Activated CD4-positive, alpha-beta T cell treated with anti-CD3 and anti-CD28 coated beads for 36 hours (primary cell): ENCODE measurements at places on chromosomes 2 and 18. TPM values are rescaled to one million over a fixed set of nuclear protein-coding genes. Genes with fewer than 3 reads are reported as not detected.
A peak's percentile ranks its signal among the peaks of the same experiment; 100 is the strongest.

Gene FRZB
- not detected for total RNA-seq

Gene ANKRD62
- not detected for total RNA-seq

Gene NT5C1B
- not detected for total RNA-seq

Gene UPP2
- total RNA-seq: not detected

Gene GMCL1
- 14.5 TPM for total RNA-seq

Gene FTCDNL1
- 4.3 TPM for total RNA-seq

Gene ASIC4
- not detected for total RNA-seq

Gene TET3
- 15.0 TPM for total RNA-seq

Gene OR6B2
- total RNA-seq: not detected

DNA sequence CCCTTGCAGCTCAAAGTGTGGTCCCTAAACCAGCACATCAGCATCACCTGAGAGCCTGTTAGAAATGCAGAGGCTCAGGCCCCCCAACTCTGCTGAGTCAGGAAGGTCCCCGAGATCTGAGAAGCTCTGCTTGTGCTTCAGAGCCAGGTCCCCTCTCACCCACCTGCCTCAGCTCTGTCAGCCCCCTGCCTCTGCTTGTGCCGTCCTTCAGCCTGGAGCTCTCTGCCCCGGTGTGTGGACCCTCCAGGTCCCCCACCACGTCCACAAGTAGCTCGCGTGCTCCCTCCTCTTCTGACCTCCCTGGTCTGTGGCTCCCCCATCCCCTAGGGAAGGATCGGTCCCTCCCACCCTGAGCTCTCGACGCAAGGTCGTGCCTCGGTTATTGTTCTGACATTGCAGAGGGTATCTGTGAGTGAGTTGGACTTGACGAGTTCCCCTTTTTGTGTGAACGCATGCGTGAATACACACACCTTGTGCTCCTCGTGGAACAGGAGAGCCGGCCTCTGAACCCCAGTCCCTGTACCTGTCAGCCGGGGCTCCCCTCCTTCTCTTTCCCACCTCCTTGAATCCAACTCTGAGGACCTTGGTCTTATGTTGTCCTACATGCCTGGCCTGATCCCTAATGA is 75.5 kb upstream of the TAF1B start:
- H3K4me1 ChIP-seq: peaks cover 27% of the 10 kb centered on the region
- no peak overlapping the region for H3K4me3 ChIP-seq
- no peaks in the 10 kb centered on the region for H3K36me3 ChIP-seq

DNA sequence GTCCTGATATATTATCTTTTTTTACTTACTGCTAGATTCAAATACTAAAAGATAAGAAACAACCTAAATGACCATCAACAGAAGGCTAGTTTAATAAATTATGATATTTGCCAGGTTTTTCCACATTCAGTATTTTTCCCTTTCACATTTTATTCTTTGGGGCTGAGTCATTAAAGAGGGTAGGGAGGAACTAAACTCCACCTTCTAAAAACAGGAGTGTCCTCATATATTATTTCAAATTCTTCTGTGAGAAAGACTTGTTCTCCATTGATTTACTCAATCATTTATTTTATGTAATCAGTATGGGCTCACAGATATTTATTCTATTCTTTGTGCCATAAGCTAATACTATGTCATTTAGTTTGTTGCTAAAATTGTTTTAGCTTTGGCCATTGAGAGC is 9.0 kb downstream of the HDHD2 start:
- H3K27me3 ChIP-seq: no peaks in the 10 kb centered on the region
- H3K4me3 ChIP-seq: no peak overlapping the region
- H3K4me1 ChIP-seq: peaks cover 10% of the 10 kb centered on the region
- H3K27ac ChIP-seq: no peak overlapping the region

GRCh38 chr2:85175369-85176299 is 42.4 kb downstream of the TCF7L1 start:
- no peak overlapping the region for H3K27ac ChIP-seq
- peaks cover 9% of the 10 kb centered on the region for H3K27me3 ChIP-seq
- no peaks in the 10 kb centered on the region for H3K36me3 ChIP-seq
- H3K4me1 ChIP-seq: no peaks in the 10 kb centered on the region
- no peak overlapping the region for H3K4me3 ChIP-seq
- DNase-seq: no peak

GRCh38 chr2:218033590-218034496 is 31.0 kb upstream of the TNS1 start:
- H3K4me1 ChIP-seq: peaks cover 8% of the 10 kb centered on the region
- H3K27me3 ChIP-seq: peaks cover 2% of the 10 kb centered on the region
- no peak for DNase-seq

DNA sequence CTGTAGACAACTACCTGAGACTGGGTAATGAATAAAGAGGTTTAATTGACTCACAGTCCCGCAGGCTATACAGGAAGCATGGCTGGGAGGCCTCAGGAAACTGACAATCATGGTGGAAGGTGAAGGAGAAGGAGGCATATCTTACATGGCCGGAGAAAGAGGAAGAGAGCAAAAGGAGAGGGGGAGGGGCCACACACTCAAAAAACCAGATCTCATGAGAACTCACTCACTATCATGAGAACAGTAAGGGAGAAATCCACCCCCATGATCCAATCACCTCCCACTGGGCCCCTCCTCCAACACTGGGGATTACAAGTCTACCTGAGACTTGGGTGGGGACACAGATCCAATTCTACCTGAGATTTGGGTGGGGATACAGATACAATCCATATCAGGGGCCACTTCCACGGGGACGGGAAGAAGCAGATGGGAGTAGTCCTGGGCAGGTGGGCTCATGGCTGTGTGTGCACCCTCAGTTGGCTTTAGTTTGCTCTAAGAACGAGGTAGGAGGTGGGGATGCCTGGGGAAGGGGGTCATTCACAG is 9.9 kb downstream of the MAB21L4 start:
- no peaks in the 10 kb centered on the region for H3K36me3 ChIP-seq
- DNase-seq: no peak
- H3K4me3 ChIP-seq: no peak overlapping the region

- no peaks in the 10 kb centered on the region for H3K36me3 ChIP-seq
- no peaks in the 10 kb centered on the region for H3K27me3 ChIP-seq
- H3K27ac ChIP-seq: peak overlapping the region; percentile 61
- H3K4me3 ChIP-seq: no peak overlapping the region
- H3K4me1 ChIP-seq: peaks cover 46% of the 10 kb centered on the region
These were observed 350.7 kb upstream of the MYT1L start for GRCh38 chr2:2681711-2682251.

- no peaks in the 10 kb centered on the region for H3K27me3 ChIP-seq
- H3K27ac ChIP-seq: no peak overlapping the region
- no peak for DNase-seq
- no peak overlapping the region for H3K4me3 ChIP-seq
- no peaks in the 10 kb centered on the region for H3K36me3 ChIP-seq
- no peaks in the 10 kb centered on the region for H3K4me1 ChIP-seq
These were observed 156.7 kb downstream of the KLHL29 start for GRCh38 chr2:23541503-23542229.

- H3K36me3 ChIP-seq: no peaks in the 10 kb centered on the region
- H3K27me3 ChIP-seq: peaks cover 2% of the 10 kb centered on the region
- no peak overlapping the region for H3K4me3 ChIP-seq
These were observed 360.2 kb downstream of the SETBP1 start for GRCh38 chr18:45040879-45041278.

- H3K4me1 ChIP-seq: peaks cover 11% of the 10 kb centered on the region
- DNase-seq: peak; percentile 17
- H3K4me3 ChIP-seq: peak overlapping the region; percentile 74
- H3K36me3 ChIP-seq: no peaks in the 10 kb centered on the region
These were observed 475.0 kb upstream of the POU3F3 start for GRCh38 chr2:104378853-104379374.

GRCh38 chr2:168848225-168848624 is 42.0 kb downstream of the SPC25 start:
- peaks cover 7% of the 10 kb centered on the region for H3K36me3 ChIP-seq
- no peaks in the 10 kb centered on the region for H3K27me3 ChIP-seq
- no peak overlapping the region for H3K27ac ChIP-seq
- no peaks in the 10 kb centered on the region for H3K4me1 ChIP-seq
- H3K4me3 ChIP-seq: no peak overlapping the region

- no peaks in the 10 kb centered on the region for H3K27me3 ChIP-seq
- H3K4me1 ChIP-seq: no peaks in the 10 kb centered on the region
- no peak overlapping the region for H3K27ac ChIP-seq
These were observed 28.2 kb downstream of the CALCRL start for GRCh38 chr2:187419808-187420207.

DNA sequence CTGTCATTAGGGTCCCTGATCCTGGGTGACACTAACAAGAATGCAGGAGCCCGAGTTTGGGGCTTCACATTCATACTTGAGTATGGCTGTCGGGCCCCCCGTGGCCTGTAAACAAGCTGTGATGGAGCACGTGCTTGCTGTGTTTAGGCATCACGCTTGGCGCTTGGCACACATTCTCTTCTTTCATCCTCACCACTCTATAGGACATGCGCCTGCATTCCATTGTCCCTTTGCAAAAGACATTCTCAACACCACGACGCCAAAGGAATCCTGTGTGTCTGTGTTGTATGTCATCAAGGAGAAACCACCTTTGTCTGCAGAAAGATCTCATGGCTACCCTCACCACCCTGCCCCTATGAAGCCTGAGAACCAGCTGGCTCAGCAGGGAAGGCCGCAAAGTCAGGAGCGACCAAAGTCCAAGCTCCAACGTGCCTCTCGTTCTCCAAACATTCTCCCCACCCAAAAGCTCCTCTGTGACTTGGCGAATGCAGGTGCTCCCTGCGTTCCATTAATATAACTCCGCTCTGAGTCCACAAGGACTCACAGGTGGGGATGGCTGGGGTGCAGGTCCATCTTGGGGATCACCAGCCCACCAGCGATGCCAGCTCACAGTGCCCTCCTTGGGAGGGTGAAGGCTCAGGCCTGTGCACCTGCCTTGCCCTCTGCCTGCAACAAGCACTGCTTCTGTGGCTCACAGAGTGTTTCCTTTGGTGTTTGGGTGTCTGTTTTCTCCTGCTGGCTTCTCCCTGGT is 6.2 kb upstream of the PER2 start:
- no peak for DNase-seq
- H3K36me3 ChIP-seq: no peaks in the 10 kb centered on the region
- no peak overlapping the region for H3K27ac ChIP-seq
- H3K4me3 ChIP-seq: no peak overlapping the region

GRCh38 chr18:71784777-71785176 is 759.4 kb downstream of the CBLN2 start:
- no peaks in the 10 kb centered on the region for H3K4me1 ChIP-seq
- H3K4me3 ChIP-seq: no peak overlapping the region
- DNase-seq: peak; percentile 24
- H3K36me3 ChIP-seq: no peaks in the 10 kb centered on the region

GRCh38 chr2:233486778-233487552 is 79.6 kb downstream of the USP40 start:
- no peak for DNase-seq
- H3K27me3 ChIP-seq: no peaks in the 10 kb centered on the region
- H3K4me1 ChIP-seq: no peaks in the 10 kb centered on the region
- peaks cover 3% of the 10 kb centered on the region for H3K36me3 ChIP-seq
- no peak overlapping the region for H3K4me3 ChIP-seq

- H3K4me1 ChIP-seq: no peaks in the 10 kb centered on the region
- no peak overlapping the region for H3K27ac ChIP-seq
- no peaks in the 10 kb centered on the region for H3K27me3 ChIP-seq
- no peak for DNase-seq
- peaks cover 25% of the 10 kb centered on the region for H3K36me3 ChIP-seq
These were observed 45.8 kb downstream of the ATIC start for GRCh38 chr2:215357660-215358059.

GRCh38 chr2:38788306-38788705 is 10.3 kb downstream of the GEMIN6 start:
- no peaks in the 10 kb centered on the region for H3K4me1 ChIP-seq
- H3K27ac ChIP-seq: no peak overlapping the region
- H3K4me3 ChIP-seq: no peak overlapping the region
- H3K27me3 ChIP-seq: no peaks in the 10 kb centered on the region
- DNase-seq: no peak
- H3K36me3 ChIP-seq: no peaks in the 10 kb centered on the region

GRCh38 chr2:213227458-213227857 is 56.8 kb upstream of the SPAG16 start:
- H3K27ac ChIP-seq: no peak overlapping the region
- no peak for DNase-seq
- no peaks in the 10 kb centered on the region for H3K27me3 ChIP-seq
- H3K4me1 ChIP-seq: peaks cover 5% of the 10 kb centered on the region
- no peaks in the 10 kb centered on the region for H3K36me3 ChIP-seq

DNA sequence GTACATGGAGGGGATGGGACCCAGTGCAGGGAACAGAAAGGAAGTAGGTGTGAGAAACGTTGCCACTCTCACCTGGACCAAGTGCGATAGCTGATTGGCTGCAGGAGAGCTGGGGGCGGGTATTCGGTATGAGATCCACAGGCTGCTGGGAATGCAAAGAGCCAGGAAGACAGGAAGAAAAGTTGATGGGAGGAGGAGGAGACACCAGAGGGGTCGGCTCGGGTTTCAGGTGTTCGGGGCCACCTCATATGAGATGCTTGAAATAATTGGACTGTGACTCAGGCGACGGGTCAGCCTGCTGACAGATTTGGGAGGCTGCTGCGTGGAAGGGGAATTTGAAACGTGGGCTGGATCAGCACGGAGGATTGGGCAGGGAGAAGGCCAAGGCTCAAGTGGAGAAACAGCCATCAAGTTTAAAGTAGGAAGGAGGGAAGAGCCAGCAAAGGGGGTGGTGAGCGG is 65.1 kb downstream of the MRPS9 start:
- no peak overlapping the region for H3K4me3 ChIP-seq
- H3K4me1 ChIP-seq: no peaks in the 10 kb centered on the region
- H3K36me3 ChIP-seq: peaks cover 18% of the 10 kb centered on the region
- no peaks in the 10 kb centered on the region for H3K27me3 ChIP-seq
- no peak for DNase-seq

DNA sequence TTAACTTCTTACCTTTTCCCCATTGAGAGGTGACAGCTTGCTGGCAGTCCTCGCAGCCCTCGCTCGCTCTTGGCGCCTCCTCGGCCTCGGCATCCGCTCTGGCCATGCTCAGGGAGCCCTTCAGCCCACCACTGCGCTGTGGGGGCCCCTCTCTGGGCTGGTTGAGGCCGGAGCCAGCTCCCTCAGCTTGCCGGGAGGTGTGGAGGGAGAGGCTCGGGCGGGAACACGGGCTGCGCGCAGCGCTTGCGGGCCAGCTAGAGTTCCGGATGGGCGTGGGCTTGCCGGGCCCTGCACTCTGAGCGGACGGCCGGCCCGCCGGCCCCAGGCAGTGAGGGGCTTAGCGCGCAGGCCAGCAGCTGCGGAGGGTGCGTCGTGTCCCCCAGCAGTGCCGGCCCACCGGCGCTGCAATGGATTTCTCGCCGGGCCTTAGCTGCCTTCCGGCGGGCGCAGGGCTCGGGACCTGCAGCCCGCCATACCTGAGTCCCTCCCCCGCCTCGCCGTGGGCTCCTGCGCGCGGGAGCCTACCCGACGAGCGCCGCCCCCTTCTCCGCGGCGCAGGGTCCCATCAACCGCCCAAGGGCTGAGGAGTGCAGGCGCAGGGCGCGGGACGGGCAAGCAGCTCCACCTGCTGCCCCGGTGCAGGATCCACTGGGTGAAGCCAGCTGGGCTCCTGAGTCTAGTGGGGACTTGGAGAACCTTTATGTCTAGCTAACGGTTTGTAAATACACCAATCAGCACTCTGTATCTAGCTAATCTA is 335.0 kb downstream of the CBLN2 start:
- H3K27me3 ChIP-seq: no peaks in the 10 kb centered on the region
- no peak for DNase-seq
- no peaks in the 10 kb centered on the region for H3K36me3 ChIP-seq
- no peak overlapping the region for H3K27ac ChIP-seq

- no peak overlapping the region for H3K27ac ChIP-seq
- H3K36me3 ChIP-seq: no peaks in the 10 kb centered on the region
- no peaks in the 10 kb centered on the region for H3K27me3 ChIP-seq
- DNase-seq: no peak
- H3K4me3 ChIP-seq: no peak overlapping the region
- no peaks in the 10 kb centered on the region for H3K4me1 ChIP-seq
These were observed 464.9 kb downstream of the CDH2 start for GRCh38 chr18:27712066-27712465.
